ENCODE measurements at places on chromosomes 12 and 14.
A peak's percentile ranks its signal among the peaks of the same experiment; 100 is the strongest.

- DNase-seq = no peak
Measured at GRCh38 chr12:31444736-31445135, 118.8 kb upstream of the SINHCAF start.

DNA sequence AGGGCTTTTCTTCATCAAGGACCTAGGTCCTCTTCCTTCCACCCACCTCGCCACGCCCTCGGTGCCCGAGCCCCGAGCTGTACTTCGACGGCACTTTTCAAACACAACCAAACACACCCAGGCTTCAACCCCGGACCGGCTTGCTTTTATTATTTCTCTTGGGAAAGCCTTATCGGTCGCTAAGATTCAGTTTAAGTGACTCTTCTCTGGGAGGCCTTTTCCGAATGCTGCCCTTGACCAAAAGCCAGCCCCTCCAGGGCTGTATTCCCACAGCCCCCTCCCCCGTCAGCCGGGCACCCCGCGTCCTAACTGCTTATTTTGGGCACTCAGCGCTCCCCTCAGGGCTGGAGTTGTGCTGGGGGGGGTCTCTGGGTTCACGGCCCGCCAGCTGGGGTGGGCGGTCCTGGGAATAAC is 644 bp upstream of the PPP4R4 start:
- DNase-seq = peak; percentile 33

GRCh38 chr12:26848156-26848825 is 15.3 kb upstream of the ITPR2 start:
- DNase-seq = peak; percentile 47

DNA sequence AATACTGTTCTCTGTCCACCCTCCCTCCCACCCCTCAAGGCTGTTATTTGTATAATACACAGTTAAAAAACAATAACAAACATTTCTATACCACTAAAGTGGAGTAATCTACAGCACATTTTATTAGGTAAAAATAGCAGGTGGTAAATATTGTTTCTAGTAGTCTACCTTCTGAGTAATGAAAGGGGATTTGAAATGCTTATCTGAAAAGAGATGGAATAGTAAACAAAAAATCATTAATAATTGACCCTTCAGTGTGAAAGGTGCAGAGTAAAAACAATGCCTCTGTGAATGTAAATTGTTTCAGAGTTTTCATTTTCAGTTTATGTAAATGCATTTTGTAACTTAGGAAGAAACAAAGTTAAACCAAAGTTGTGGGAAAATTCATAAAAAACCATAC is 321.2 kb downstream of the SLC16A7 start:
- no peak for DNase-seq

DNA sequence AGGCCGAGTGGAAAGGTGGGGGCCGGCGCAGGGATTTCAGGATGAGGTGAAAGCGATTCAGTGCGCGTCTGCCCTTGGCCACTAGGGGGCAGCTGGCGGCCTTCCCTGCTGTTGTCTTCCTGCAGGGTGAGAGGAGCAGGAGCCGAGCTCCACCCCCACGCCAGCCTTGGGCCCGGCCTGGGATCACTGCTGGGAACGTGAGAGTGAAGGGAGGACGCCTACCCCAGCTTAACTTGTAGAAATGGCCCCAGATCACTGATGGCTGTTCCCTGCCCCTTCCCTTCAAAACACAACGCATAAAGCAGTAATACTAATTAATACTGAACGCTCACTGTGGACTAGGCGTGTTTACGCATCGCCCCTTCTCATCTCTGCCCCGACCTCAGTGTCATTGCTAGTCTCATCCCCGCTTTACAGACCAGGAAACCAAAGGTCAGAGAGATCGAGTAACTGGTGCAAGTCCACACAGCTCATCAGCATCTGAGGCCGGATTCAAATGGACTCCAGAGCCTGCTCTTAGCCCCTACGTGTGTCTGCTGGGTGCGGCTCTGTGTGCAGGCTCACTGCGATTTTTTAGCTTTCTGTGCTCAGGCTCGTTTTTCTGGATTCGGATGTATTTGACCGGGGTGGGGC is 24.3 kb downstream of the MVK start:
- DNase-seq = peak; percentile 93

- DNase-seq = no peak
Measured at GRCh38 chr12:93706387-93706786, 29.2 kb downstream of the CRADD start.

- DNase-seq = no peak
Measured at GRCh38 chr12:93922583-93923006, 225.8 kb upstream of the PLXNC1 start.
